ENCODE measurements at places on chromosomes 16 and 17.

DNA sequence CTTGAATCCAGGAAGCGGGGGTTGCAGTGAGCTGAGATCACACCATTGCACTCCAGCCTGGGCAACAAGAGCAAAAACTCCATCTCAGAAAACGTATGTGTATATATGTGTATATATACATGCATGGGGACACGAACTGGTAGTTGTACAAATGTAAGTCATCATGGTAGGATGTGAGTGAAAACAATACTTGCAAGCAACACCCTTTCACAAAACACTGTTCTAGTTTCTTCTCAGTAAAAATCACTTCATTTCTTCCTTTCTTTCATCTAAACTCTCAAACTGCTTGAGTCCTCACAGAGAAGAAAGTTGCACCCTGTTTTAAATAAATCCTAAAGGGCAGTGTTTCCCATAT, 51.8 kb downstream of the METTL16 start:
- no peak for DNase-seq

GRCh38 chr16:60170196-60170595, 1436.1 kb upstream of the GOT2 start:
- DNase-seq = no peak

- DNase-seq = no peak
Measured at GRCh38 chr16:57355898-57356414, 2.6 kb upstream of the CCL22 start.

DNA sequence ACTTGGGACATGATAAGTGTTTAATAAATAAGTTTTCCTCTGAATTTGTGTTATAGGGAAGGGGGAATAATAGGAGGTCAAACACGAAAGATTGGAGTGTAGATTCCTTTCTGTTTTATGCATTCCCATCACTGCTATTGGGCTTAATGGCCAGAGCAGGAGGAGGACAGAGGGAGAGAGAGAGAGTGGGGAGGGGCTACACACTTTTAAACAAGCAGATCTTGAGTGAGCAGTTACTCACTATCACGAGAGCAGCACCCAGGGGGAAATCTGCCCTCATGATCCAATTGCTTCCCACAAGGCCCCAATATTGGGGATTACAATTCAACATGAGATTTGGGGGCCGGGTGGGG, 505.0 kb downstream of the GRIN2A start:
- no peak for DNase-seq

DNA sequence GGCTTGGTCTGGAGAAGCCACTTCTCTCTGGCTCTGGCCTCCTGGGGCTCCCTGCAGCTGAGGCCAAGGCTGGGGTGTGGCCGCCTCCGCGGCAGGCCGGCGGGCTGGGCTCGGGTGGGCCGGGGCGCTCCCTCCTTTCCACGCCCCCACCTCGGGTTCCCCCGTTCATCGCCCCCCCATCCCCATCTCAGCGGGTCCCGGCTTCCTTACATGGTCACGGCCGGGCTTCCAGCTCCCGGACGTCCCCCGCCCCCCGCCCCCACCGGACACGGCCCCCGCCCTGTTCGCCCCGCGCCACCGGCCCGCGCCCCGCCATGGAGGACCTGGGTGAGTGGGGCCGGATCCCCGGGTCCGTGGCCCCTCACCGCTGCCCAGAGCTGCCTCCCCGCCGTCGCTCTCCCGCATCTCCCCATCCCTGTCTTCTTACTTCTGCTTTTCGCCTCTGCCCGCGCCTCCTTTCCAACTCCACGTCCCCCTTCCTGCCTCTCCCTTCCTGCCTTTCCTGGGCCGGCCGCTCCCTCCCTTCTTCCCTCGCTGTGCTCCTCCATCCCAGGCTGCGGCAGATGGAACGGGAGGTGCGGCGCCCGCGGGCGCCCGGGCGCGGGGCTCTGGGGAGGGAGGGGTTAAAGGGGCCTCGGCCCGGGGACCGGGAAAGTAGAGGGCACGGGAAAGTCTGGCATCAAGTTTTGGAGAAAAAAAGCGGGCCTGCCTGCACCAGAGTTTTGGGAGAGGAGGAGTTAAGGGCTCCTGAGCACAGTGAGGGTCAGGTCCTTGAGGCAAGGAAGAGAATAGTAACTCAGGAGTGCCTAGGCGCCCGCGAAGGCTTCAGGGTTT, at the start of gene TGFB1I1:
Gene TGFB1I1, plus strand, starts transcription at position 278 of the 834 bp plus-strand sequence. Its CDS starts 37 bp downstream, at position 315.
- DNase-seq = no peak

- no peak for DNase-seq
Measured at GRCh38 chr16:50467943-50468748, 80.0 kb upstream of the NKD1 start.

DNA sequence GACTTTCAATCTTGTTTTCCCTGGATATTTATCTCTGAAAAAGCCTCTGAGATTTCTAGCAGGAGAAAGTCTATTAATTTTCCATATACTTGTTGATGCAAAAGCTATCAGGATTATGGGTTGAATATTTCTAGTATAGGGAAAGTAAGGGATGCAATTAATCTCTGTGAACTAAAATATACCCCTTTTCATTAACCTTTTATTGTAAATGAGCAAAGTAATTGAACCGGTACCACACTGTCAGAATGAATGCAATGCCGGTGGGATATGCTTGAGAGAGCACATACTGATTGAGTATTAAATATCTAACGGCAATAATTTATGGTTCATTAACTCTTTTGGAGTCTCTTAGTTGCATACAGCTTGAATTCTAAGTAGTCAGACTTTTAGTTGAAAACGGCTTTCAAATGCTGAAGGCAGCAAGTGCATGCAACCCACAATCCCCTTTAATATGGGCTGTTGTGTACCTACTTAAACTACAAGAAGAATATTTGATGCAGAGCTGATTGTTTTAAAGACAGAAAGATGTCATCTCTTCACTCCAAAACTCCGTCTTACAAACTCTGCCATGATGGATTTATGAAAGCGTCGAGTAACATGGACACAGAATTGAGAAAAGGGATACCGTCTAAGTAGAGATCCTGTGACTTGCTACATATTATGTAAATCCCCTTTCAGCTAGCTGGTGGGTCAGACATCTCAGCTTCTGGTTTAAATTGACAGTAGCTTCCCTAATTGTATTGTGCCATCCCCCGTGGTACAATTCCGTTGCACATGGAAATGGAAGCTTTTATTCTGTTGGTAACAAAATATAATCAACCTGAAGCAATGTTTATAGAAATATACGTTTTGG, 141.3 kb upstream of the CDH8 start:
- DNase-seq = no peak

GRCh38 chr17:51155416-51155815, 2.1 kb downstream of the NME1 start:
- DNase-seq = no peak

Measured in stimulated activated CD8-positive, alpha-beta memory T cell treated with anti-CD3 and anti-CD28 coated beads, Interleukin-2, amount 100 ng/mL, for 1 hour (primary cell).